RPMI7951 (cell line): ENCODE measurements at places on chromosomes 6 and 20. TPM values are rescaled to one million over a fixed set of nuclear protein-coding genes. Genes with fewer than 3 reads are reported as not detected.

- DNase-seq, result no peak
These were observed 4.0 kb upstream of the DHX16 start for GRCh38 chr6:30676660-30677285.

GRCh38 chr20:257419-257818 lies at the start of gene DEFB132:
Gene DEFB132, plus strand, starts transcription at chr20:257724. Its CDS starts 55 bp downstream, at chr20:257779.
- DNase-seq, result no peak

DNA sequence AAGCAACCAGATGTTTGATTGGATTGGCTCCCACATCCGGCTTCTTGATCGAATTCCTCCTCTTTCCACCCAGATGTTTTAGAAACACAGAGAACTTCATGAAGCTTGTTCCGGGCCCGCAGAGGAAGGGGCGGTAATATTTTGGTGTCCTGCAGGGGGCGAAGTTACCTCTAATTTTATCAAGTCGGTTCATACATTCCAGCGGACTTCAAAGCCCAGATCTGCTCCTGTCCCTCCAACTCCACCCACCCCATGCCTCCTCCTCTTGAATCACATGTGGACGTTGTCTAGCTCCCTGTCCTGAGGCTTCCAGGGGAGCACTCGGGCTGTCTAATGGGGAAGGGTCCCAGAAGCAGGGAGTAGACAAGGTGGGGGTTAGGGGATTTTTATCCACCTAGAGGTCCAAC lies 2.9 kb upstream of the BMP6 start:
- DNase-seq, result peak; percentile 67

DNA sequence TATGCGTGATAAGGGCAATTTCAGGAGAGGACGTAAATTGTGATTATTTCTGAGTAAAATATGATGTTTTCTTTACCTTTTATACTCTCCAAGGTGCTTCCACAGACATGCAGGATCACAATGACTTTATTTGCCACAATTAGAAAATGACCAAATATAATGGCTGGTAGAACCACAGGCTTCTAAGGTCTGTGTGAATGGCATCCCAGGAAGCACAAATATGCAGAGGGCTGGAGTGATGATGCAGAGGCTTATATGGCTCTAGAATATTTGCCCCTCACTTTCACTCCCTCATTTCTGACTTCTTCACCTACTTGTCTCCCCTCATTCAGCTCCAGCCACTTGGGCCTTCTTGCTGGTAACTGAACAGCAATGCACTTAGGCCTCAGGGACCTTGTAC lies 502.1 kb upstream of the MAP3K7 start:
- DNase-seq, result no peak

GRCh38 chr20:47304287-47304686 lies 52.2 kb downstream of the ZMYND8 start:
- DNase-seq, result peak; percentile 25

Gene ESR1
- total RNA-seq, result not detected in 2 replicates

Gene TGM6
- not detected in 2 replicates for total RNA-seq

Gene DNAAF9
- 11.5 and 12.0 TPM in 2 replicates for total RNA-seq
